ENCODE measurements at places on chromosomes 7 and 10.

DNA sequence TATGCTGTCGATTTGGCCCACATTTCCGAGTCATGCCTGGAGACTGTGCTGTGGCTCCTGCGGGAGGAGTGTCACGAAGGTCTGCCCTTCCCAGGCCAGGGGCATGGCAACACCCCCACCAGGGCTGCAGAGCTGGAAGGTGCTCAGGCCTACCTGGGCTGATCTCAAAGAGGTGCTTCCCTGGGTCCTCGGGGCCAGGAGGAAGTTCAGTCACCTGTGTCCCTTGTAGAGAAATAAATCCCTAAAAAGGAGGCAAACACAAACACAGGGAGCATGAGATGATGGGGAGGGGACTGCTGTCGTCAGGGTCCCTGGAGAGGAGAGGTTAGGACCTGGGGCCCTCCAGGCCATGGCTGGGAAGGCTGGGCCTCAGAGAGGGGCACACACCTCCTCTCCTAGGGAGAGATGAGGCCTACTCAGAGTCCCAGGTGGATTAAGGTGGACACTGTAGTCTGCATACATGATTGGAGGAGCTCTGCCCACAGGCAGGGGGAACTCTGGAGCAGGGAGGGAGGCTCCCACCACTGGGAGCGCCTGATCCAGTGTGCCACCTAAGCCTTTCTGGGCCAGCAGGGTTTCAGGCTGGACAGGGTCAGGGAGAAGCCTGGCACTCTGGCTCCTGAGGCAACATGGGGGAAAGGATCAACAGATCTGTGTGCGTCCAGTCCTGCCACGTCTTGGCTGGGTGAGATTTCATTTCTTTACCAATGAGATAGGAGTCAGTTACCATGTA lies 49.4 kb downstream of the ARHGAP22 start:
- DNase-seq = no peak

DNA sequence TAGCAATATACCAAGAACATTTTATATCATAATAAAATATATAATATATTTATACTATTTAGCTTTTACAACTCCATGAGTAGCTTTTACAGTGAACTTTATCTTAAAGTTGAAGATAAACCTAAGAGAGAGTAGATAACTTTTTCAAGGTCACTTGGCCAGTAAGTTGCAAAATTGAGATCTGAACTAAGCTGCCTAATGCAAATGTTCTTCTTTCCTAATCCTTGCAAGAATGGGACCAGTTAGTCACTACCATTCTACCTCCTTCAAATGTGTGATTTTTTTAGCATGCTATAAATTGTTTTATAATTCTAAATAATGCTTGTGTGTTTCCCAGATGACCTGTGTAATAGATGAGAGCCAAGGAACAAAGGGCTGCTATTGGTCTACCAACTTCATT lies 47.8 kb downstream of the CH25H start:
- DNase-seq = no peak

DNA sequence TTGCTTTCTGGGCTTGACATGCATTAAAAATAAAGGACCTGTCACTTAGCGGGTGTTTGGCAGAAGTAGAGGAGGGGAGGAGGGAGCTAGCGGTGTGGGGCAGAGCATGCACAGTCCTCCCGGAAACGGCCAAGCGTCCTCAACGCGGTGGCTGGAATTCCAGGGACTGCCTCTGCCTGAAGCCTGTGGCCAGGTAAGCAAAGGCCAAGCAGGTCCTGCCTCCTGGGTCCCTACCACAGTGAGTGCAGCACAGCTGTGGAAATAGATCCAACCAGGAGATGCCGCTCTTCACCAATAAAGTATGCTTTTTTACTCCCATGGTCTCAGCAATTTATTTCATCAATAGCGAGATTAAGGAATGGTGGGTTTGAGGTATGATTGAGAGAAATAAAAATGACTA lies 323.4 kb downstream of the WDR37 start:
- no peak for DNase-seq

- no peak for DNase-seq
Observed at GRCh38 chr7:134694299-134694698, 47.6 kb downstream of the BPGM start.

- no peak for DNase-seq
Observed at GRCh38 chr10:100823194-100823593, 77.8 kb downstream of the PAX2 start.

DNA sequence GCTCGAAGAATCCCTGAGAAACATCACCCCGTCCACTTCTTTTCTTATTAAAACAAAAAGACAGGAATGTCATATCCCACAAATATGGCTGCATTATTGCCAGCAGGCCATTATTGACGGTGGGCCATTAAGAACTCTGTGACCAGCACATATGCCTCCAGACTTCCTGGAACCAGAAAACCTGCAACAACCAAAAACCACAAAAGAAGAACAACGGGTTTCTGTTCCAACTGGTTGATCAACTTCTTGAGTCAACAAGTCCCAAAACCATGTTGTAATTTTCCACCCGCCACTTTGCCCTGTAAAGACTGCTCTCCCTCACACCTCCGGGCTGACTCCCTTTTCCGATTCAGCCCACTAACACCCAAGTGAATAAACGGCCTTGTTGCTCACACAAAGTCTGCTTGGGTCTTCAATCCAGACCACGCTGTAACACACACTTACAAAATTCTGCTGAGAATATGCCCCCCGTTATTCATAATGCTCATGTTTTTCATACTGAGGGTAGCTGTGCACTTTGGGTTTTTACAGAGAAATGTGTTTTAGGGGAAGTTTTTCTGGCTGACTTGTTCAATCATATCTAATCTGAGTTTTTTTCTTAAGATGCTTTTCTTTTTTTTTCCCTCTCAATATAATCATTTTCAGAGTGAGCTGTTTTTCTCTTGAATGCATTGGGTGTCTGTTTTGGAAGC lies 20.7 kb downstream of the ZNF107 start:
- DNase-seq = peak; percentile 97

DNA sequence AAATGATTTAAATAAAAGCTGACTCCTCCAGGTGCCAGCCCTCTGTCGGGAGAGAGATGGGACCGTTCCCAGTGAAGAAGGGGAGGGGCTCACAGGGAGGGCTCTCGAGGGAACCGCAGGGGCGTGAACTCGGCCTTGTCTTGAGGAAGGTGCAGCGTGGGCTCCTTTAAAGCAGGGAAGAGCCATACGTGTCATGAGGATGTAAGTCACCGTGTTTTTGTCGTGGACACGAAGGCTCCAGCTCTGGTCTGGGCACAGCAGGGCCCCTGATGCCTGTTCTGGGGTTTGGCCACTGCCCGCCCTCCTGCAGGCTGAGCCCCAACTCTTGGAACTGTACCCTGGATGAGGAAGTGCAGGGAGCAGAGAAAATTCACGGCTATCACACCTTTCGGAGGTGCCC lies 45.0 kb downstream of the JAKMIP3 start:
- DNase-seq = no peak

DNA sequence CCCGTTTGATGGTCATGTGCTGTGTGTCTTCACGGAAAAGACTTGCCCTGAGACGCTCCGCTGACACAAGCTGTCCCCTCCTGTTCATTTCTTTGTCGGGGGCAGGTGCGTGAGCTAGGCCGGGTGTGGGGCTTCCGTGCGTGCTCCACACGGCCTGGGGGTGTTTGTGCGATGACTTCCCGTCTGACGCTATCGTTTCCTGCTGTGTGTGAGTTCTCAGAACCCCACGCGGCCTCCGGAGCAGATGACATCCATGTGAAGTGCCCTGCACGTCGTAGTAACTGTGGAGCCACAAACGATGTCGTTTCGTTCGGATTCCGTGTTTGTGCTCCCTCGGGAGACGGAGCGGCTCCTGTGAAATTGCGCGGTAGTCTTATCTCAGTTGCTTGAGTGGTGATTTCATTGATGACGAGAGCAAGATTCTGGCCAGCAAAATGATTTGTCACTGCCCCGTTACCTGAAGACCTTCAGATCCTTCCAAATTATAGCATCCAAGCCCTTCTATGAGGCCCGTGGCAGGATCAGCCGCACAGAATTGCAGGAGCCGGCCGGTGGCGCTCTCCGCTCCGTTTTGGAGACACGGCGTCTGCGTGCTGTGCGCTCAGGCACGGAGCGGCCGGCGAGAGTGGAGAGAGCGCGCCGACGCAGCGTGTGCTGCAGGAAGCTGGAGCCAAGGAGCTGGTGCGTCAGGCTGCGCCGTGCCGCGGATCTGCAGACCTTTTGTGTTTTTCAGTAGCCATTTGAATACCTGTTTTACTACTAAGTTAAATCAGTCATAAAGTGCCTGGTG lies 94.9 kb downstream of the NKX6-2 start:
- no peak for DNase-seq

- no peak for DNase-seq
Observed at GRCh38 chr10:14611968-14612693, 162.6 kb downstream of the FAM107B start.

- DNase-seq = no peak
Observed at GRCh38 chr10:103818765-103819374, 36.5 kb downstream of the SH3PXD2A start.

- DNase-seq = no peak
Observed at GRCh38 chr7:7554649-7555575, 11.8 kb upstream of the MIOS start.

DNA sequence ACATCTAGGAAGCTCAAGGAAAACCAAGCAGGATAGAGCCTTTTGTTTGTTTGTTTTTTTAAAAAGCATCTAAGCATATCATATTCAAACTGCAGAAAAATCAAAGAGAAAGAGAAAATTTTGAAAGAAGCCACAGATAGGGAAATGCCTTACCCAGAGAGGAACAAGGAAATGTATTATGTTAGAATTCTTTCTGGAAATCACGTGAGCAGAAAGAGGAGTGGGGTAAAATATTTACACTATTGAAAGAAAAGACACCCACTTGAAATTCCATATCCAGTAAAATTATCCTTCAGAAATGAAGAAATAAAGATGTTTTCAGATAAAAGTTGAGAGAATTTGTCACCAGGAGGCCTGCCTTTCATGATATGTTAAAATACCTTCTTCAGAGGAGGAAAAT lies 775.7 kb upstream of the IGFBP3 start:
- no peak for DNase-seq

DNA sequence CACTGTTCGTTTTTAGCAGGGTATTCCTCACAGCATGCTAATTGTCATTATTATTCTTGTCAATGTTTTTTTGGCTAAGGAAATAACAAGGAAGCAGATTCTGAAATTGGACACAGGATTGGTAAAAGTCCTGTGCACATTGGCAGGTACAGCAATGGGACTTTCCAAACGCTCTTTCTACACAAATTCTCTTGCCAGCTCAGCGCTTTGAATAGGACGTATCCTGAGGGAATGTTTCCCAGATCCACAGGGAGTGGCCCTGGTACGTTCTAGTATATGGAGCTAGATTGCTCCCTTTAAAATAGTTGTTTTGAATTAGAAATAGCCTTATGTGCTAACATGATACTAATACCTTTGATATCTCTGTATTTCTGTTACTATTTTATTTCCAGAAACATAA lies 82.8 kb upstream of the GRB10 start:
- DNase-seq = no peak

GRCh38 chr10:112136486-112137153 lies 46.9 kb downstream of the GPAM start:
- no peak for DNase-seq

DNA sequence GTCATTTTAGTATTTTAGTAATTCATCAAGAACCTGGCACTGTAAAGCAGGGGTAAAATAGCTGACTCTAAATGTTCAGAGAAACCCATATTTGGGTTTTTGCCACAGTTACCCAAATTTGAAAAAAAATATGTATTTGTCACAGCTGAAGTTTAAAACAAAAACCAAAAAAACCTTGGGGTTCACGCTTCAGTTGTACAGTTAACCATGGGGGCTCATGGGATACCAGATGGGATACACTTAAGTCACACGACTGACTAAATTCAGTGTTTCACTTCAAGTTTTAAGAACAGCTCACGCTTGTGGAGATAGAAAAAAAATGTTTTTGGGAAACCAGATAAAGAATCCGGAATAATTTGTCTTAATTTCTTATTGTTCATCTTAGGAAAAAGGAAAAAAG lies 2.1 kb downstream of the ARL3 start:
- DNase-seq = no peak

GRCh38 chr10:132566892-132567291 lies 29.3 kb downstream of the INPP5A start:
- DNase-seq = no peak

- DNase-seq = no peak
Observed at GRCh38 chr10:92598321-92598720, 5.4 kb downstream of the KIF11 start.

DNA sequence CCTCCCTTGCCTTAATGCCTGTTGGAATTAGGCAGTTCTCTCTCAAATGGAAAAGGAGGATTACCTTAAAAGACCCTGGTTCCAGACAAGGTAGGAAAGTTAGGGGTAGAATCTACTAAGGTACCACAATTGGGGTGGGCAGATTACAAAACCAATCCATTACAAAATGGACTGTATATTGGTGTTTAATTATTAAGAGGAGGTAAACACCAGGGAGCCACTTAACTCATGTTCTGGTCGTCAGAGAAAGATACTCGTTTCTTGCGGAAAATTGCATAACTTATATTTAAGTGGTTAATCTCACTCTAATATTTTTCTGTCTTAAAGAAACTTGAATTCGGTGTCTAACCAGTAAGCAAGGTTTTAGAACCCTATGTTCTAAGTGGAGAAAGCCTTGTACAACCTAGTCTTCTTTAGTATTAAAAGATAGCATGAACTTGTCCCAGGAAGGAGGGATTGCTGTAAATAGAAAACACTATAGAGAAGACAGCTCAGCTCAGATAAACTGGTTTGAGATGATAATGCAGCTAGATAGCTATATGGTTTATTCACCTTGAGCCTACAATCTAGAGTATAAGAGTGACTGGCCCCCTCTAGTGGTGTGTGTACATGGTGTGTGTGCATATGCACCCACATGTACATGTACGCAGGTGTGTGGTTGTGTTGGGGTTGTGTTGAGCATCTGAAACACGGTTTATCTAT lies 58.0 kb upstream of the STRIP2 start:
- no peak for DNase-seq

DNA sequence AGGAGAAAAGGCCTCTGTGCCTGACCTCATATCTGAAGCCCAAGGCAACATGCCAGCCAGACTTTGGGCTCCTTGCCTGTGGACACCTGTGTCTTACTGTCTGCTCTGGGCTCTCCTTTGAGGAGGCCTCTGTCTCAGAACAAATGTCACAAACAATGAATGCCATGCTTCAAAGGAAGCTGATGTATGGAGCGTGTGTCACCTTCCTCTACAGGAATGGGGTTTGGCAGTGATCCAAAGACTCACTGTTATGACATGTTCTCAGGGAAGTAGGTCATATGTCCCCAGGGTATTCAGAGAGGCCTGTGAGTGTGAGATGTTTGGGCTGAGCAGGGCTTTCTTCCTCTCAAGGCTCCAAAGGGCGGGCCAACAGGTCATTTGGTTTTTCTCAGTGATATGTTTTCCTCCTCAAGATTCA lies 38.4 kb downstream of the PTPRE start:
- peak; percentile 60 for DNase-seq
